Stimulated activated CD8-positive, alpha-beta memory T cell treated with anti-CD3 and anti-CD28 coated beads, Interleukin-7, amount 100 ng/mL, for 48 hours (primary cell): ENCODE measurements at places on chromosomes 1 and 21.

GRCh38 chr1:60942896-60943638, 139.3 kb upstream of the NFIA start:
- DNase-seq = no peak

GRCh38 chr21:27681038-27681437, 714.1 kb upstream of the ADAMTS5 start:
- no peak for DNase-seq

- no peak for DNase-seq
These were observed 50.6 kb downstream of the HSF2BP start for GRCh38 chr21:43608664-43609063.

GRCh38 chr1:8711151-8711550, 106.3 kb downstream of the RERE start:
- no peak for DNase-seq

- no peak for DNase-seq
These were observed 35.7 kb upstream of the MTR start for GRCh38 chr1:236759252-236759859.

DNA sequence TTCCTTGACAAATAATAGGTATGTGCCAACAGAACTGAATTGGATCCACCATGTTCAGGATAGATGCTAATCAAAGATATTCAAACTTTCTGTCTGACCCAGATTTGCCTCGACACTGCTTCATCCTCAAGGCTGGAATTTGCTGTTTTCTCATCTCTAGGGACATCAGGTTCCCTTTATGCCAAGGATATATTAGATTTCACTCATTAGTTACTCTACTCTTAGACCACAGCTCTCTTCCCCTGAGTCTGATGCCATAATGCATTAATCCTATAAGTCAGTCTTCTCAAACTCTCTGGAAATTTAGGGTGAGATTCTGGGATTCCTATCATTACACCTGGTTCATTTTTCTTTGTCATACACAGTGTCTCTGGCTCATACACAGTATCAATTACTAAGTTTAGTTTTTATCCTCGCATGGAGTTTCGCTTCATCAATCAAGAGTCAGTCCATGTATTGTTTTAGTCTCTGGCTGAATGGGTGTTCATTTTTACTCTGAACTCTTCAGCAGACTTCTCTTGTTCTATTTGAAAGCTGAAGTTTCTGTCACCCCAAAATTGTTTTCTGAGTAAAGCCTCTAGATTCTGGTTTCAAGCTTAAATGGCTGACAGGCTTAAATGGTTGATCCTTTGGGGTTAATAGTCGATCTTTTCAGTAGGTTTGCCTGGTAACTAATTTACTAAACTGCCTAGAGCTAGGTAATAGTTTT, 9.3 kb upstream of the DCAF6 start:
- no peak for DNase-seq

- no peak for DNase-seq
These were observed 19.9 kb upstream of the ADGRL2 start for GRCh38 chr1:81780705-81781454.

DNA sequence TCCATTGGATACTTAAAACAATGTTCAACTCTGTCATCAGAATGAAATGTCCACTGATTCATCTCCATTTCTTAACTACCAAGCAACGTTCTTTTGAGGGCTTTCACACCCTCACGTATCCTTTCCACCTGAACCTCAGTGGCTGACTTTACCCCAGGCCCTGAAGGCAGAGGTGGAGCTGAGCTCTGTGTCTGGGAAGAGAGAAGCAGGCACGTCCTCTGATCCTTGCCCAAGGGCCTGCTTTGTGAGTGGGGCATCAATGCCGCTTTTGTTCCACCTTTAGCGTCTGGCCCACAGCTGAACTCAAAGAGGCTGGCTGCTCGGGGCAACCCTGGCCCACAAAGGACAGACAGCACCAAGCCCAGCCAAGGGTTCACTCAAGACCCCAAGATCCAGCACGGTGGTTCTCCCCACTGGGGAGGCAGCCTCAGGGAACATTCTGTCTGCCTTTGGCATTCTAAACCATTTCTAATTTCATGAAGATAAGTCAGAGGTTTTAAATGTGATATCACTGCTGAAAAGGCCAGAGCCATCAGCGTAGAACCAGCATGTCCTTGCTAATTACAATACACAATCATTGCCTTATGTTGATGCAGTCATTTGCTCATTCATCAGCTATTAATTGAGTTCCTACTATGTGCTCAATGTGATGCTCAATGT, 126.0 kb upstream of the UBE2U start:
- no peak for DNase-seq

GRCh38 chr1:201137579-201138310, 10.8 kb upstream of the ASCL5 start:
- DNase-seq = no peak

DNA sequence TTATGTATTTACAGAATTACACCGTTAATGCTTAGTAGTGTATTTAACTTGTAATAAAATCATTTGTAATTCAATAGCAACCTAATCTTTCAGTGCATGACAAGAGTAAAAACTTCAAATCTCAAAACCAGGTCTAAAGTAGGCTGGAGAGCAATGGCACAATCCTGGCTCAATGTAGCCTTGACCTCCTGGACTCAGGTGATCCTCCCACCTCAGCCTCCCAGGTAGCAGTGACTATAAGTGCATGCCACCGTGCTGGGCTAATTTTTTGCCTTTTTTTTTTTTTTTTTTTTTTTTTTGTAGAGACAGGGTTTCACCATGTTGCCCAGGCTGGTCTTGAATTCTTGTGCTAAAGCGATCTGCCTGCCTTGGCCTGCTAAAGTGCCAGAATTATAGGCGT, 11.3 kb downstream of the IPP start:
- no peak for DNase-seq

GRCh38 chr1:22861764-22862440, 110.8 kb downstream of the LACTBL1 start:
- DNase-seq = no peak
